Omental fat pad (tissue), 4 donors: ENCODE measurements at places on chromosomes 5 and 9. TPM values are rescaled to one million over a fixed set of nuclear protein-coding genes. Genes with fewer than 3 reads are reported as not detected.

The NPR3 gene
- total RNA-seq, result 7.6 TPM

- DNase-seq, result no peak
Observed at GRCh38 chr5:151148583-151148982, 9.0 kb downstream of the ANXA6 start.

The FGF1 gene
- 43.1 TPM for total RNA-seq

DNA sequence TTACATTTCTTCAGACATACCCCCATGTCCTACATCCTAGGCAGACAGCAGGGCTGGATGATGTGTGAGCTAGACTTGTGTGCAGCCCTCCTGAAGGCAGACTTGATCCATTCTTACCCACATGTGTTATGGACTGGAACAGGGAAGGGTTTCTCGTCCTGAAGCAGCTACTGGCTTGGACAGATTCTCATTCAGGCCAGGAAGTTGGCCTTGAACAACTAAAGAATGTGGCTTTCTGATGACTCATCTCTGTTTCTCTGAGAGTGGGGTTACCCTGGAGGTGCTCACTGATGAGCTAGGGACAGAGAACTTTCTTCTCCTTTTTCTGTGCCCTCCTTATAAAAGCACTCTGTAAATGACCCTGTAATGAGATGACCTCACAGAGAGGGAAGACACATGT, 246.5 kb downstream of the PCSK5 start:
- no peak for DNase-seq

GRCh38 chr9:18077941-18078678, 395.8 kb upstream of the ADAMTSL1 start:
- DNase-seq, result no peak

GRCh38 chr5:168073311-168073710, 218.1 kb upstream of the WWC1 start:
- no peak for DNase-seq

GRCh38 chr5:152701305-152701949, 296.3 kb upstream of the NMUR2 start:
- DNase-seq, result no peak

GRCh38 chr5:59035681-59036080, 452.8 kb downstream of the RAB3C start:
- DNase-seq, result no peak

GRCh38 chr5:189486-189885, 1.8 kb upstream of the LRRC14B start:
- DNase-seq, result no peak

DNA sequence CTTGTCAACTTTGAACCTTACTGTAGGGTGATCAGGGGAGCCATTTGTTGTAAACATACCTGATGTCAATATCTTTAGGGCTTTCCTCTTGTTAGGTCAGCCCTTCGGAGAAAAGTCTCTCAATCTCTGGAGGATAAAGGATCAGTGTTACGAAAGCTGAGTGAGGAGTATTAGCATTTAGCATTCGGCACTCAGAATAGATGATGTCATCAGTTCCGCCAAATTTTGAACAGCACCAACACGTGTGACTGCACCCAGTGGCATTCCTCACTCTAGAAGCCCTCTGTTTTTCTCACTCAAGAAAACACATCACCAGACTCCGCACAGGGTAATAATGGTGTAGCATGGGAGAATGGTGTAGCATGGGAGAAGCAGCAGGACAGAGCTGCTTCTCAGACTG, 87.8 kb downstream of the RASEF start:
- no peak for DNase-seq

- no peak for DNase-seq
Observed at GRCh38 chr5:120735076-120735475, 271.0 kb downstream of the PRR16 start.

DNA sequence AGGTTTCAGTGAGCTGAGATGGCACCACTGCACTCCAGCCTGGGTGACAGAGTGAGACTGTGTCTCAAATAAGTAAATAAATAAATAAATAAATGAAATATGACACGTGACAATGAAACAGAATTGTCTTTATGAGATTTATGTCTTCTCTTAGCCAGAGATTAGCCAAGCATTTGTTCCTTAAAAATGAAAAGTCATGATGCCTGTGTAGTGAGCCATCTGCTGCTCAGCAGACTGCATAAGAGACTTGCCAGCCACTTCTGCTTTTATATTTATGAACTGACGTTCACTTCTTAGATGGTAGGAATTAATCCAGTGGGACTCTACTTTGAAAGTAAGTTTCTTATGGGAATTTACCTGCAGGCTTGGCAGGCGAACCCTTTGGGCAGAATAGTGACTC, 227.4 kb downstream of the NR3C1 start:
- no peak for DNase-seq

DNA sequence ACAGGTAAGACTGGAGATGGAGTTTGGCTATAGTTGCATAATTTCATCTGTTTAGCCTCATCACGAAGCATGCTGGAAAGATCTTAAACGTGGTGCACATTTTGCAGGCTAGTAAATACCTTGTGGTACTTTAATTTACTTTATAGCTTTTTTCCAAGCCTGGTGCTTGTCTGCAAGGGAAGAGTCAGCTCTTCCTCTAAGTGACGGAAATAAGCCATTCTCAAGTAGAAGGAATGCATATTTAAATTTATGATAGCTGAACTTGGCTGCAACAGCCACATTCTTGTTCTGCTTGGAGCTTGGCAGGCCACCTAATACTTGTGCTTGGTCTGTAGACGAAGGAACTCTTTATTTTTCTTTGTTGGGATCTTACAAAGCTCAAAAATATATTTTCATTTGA, 188.0 kb upstream of the PIK3R1 start:
- DNase-seq, result no peak

- peak; percentile 74 for DNase-seq
Observed at GRCh38 chr5:179679014-179679674, 1.7 kb downstream of the CBY3 start.

GRCh38 chr5:123294544-123294943, 128.7 kb downstream of the CEP120 start:
- no peak for DNase-seq

The TRIM36 gene
- total RNA-seq, result 0.46 TPM

- no peak for DNase-seq
Observed at GRCh38 chr9:20250791-20251190, 371.5 kb downstream of the MLLT3 start.

DNA sequence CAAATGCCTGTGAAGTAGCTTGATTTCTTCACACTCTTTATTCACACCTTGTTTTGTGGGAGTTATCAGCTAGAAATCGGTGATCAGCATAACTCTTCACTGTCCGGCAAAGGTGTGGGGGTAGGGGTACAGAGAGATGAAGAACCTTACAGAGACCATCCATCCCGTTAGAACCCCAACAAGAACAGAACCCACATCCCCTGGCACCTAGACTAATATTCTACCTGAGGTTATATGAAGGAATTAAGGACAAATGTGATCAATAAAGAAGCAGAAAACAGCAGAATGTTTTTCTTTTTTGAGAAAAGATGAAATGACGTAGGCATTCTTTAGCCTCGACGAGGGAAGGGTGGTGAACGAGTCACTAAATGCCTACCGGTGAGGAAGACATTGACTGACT, 44.7 kb downstream of the FANCC start:
- DNase-seq, result no peak

- no peak for DNase-seq
Observed at GRCh38 chr9:75487856-75488718, 399.8 kb downstream of the OSTF1 start.

The WNK2 gene
- 0.31 TPM for total RNA-seq

DNA sequence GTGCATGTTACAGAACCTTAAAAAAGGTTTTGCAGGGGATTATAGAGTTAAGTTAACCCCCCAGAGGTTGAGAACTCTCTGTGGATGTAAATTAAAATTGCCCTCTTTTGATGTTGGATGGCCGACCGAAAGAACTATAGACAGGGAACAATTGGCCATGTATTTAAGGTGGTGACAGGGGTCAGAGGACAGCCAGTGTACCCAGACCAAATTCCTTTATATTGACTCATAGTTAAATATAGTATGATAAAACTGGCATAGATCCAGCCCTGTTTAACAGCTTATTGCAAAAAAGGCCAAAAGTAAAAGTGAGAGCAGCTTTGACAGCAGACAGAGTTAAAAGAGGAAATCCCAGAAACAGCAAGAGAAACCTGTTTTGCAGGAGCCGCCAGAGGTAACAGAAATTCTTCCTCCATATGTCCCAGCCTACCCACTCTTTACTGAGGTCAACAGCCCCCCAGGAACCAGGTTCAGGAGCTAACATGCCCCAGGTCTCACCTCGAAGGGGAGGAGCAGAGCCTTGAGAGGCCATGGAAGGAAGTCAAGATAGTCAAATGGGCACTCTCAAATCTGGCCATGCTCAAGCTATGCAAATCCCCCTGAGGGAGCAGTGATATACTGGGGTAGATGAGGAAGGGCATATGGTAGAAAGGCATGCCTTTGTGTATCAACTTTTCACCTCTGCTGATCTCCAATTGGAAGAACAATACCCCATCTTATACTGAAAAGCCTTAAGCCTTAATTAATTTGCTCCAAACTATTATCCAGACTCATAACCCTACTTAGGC, 156.4 kb upstream of the COX7C start:
- DNase-seq, result no peak

DNA sequence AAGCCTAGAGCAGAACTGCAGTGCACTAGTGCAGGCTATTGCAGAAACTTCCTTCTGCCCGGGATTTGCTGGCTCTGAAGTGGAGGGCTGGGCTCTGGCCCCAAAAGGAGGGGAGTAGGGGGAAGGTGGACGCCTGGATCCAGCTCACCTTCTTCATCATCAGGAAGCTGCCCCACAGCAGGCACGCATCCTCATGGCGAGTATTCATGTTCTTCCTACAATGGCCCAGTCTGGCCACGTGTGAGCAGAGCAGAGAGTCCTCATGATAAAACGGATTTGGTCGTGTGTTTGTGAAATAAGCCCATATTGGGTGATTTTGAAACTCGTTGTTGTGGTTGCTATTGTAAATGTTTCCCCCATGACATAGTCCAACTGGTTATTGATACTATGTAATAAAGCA, 8.2 kb upstream of the GLIPR2 start:
- DNase-seq, result no peak

DNA sequence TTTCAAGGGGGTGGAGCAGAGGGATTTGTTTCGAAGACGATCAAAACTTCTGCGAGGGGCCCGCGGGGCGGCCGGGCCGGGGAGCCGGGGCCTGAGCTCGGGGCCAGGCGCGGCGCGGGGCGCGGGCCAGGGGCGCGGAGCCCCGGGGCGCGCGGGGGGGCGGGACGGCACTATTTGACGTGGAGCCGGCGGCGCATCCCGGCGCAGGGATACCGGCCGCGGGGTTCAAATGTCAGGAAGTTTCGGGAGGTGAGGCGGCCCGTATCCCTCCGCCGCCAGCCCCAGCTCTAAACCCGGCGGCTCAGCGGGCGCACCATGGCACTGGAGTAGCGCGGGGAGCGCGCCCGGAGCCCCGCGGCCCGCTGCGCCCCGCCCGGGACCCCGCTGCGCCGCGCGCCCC, at the start of gene LMX1B:
TSS of gene LMX1B (plus strand) at position 278 of the 400 bp plus-strand sequence. CDS start 522 bp downstream, outside the sequence.
- DNase-seq, result no peak

DNA sequence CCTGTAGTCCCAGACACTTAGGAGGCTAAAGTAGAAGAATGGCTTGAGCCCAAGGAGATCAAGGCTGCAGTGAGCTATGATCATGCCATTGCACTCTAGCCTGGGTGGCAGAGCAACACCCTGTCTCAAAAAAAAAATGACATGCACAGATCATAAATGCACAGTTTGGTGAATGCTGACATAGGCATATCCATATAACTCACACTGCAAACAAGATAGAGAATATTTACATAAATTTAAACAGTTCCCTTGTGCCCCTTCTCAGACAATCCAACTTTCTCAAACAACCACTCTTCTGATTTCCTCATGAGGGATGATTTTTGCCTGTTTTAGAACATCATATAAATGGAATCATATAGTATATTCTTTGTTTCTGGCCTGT, 88.7 kb upstream of the CAST start:
- no peak for DNase-seq

DNA sequence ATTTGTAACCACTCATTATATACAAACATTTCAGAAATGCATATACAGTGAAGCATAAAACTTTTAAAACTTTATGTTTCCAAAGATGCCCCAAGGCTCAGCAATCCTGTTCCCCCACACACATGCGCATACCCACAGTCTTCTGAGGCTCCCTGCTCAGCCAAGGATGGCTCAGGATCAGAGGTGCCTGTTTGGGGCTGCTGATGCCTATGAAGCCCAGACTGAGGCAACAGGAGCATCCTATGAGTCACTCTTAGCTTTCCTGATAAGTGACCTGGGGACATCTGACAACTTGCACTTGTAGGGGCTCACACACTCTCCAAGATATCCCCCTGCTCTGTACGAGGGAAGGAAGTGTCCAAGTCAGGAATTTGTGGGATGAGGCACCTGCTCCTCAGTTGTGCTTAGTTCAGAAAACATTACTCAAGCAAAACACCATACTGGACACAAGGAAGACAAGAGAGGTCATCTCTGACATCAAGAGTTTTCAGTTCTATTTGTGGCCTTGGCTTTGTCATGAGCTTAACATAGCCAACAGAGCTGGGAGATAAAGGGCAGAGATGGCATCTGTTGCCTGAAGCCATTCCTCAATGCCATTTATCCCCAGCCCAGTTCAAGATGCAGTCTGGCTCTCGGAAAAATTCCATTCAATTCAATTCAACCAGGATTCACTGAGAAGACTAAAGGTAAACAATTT, 62.3 kb downstream of the NIPSNAP3B start:
- no peak for DNase-seq

The RBM18 gene
- 8.8 TPM for total RNA-seq

GRCh38 chr9:16816011-16816410, 54.5 kb downstream of the BNC2 start:
- no peak for DNase-seq

GRCh38 chr9:107881626-107882300, 392.2 kb upstream of the KLF4 start:
- no peak for DNase-seq

DNA sequence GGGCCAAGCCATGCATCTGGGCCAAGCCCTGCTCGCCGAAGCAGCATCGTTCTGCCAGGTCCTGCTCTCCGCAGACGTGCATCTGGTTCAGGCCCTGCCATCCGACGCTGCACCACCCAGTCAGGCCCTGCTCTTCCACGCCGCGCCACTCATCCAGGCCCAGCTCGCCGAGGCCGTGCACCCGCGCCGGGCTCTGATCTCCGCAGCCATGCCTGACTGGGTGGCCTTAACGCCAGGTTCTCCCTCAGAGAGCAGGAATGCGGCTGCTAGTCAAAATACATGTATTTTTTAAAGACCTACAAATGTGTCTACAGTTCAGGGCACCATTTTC, 891.1 kb upstream of the CTNND2 start:
- no peak for DNase-seq

DNA sequence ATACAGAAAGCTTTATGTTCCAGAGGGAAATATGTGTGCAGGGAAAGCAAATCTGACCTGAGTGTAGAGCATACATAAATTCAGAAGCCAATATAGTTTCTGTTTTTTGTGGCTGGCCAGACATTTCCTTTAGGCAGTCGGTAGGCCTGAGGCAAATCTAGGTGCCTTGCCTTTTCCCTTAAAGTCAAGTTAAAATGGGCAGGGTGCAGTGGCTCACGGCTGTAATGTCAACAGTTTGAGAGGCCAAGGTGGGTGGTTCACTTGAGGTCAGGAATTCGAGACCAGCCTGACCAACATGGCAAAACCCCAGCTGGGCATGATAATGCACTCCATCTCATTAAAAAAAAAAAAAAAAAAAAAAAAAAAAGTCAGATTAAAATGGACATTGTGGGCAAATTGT, 31.2 kb downstream of the PHAX start:
- no peak for DNase-seq

The CCDC180 gene
- total RNA-seq, result 4.4 TPM
